ENCODE measurements at places on chromosomes 11 and 22.
A peak's percentile ranks its signal among the peaks of the same experiment; 100 is the strongest.

DNA sequence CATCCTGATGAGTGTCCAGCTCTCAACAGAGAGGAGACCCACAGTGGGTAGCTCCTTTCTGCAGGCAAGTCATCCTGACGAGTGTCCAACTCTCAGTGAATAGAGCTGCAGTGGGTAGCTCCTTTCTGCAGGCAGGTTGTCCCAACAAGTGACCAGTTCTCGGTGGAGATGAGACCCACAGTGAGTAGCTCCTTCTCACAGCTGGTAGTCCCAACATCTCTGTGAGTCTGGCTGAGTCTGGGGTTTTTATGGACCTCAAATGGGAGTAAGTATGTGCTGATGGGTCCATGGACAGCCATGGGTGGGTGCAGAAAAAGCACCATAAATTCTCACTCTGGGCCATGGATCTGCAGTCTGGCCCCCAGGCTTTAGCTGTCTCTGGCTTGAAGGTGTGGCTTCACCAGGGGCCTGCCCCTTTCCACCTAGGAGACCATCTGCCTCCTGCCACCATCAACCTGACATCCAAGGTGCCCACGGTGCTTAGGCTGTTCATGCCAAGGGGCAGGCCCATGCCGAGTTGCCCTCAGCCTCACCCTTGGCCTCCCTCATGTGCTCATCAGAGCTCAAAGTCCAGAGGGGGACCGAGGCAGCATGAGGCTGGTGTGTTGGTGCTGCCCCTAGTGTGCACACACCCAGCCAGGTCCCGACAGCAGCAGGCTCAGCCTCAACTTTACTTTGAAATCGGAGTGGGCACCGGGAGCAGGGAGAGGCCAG, 15.3 kb downstream of the NPAT start:
- no peak for DNase-seq

DNA sequence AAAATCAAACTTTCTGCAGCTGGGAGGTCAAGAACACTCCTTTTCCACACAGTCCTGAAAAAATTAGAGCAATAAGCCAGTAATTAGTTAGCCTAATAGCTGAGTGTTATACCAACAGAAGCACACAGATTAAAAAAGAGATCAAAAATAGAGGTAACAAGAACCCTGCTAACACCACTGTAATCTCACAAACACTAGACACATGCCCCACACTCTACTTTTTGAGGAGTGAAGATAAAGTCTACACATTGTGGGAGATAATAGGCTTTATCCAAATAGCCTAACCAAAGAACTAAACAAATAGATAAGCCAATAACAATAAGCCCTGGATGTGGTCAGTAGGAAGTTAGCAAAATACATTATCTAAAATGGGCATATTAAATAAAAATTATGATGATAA, 372.7 kb upstream of the ANO5 start:
- DNase-seq, result no peak

DNA sequence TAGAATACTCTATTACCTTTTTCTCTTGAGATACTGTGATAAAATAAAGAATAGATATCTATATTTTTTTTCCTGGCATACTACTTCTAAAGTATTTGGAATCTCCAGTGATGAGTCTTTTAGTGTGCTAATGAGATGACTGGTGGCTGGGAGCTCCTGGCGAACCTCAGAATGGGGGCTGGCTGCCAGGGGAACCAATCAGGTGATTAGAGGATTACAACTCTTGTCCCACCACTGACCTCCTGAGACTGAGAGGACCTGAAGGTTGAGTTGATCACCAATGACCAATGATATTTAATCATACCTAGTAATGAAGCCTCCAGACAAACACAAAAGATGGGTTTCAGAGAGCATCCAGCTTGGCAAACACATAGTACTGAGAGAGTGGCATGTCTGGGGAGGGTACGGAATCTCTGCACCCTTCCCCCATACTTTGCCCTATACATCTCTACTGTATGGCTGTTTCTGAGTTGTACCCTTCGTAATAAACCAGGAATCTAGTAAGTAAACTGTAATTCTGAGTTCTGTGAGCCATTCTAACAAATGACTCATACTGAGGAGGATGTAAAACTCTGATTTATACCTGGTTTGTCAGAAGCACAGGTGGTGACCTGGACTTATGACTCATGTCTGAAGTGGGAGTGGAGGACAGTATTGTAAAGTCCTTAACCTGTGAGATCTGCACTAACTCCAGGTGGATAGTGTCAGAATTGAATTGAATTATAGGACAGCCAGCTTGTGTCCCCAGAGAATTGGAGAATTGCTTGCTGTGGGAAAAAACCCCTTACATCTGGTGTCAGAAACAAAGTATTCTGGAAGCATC, 325.3 kb upstream of the LRRC4C start:
- DNase-seq, result no peak

- no peak for DNase-seq
Measured at GRCh38 chr22:20904008-20904979, 12.9 kb upstream of the CRKL start.

- DNase-seq, result no peak
Measured at GRCh38 chr11:121890946-121891515, 225.0 kb downstream of the BLID start.

DNA sequence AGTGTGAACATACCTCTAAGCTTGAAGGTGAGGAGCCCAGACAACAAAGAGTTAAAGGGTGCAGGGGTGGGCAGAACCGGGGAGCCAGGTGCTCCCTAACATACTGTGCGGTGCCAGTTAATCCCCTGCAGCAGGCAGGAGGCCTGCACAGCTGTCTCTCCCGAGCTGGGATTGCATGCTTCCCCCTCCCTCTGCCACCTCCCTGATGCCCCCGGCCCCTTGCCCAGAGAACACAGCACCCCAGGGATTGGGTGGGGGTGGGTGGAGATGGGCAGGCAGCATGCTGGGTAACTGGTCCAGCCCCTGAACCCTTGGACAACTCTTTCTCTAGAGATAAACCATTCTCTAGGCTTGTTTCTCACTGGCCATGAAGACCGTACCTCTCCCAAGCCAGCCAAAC, 67.7 kb upstream of the MYOD1 start:
- DNase-seq, result no peak

GRCh38 chr22:24422102-24422665, 5.2 kb upstream of the ADORA2A start:
- no peak for DNase-seq

- no peak for DNase-seq
Measured at GRCh38 chr11:61916737-61917333, 531 bp downstream of the RAB3IL1 start.

- DNase-seq, result no peak
Measured at GRCh38 chr11:46063138-46063537, 58.1 kb downstream of the PHF21A start.

- DNase-seq, result no peak
Measured at GRCh38 chr11:11845071-11845470, 3.3 kb downstream of the USP47 start.

- no peak for DNase-seq
Measured at GRCh38 chr11:118878163-118878563, 5.5 kb upstream of the CXCR5 start.

GRCh38 chr11:28343304-28344233, 235.4 kb downstream of the METTL15 start:
- no peak for DNase-seq

GRCh38 chr11:76825726-76826396, 34.9 kb upstream of the ACER3 start:
- no peak for DNase-seq

DNA sequence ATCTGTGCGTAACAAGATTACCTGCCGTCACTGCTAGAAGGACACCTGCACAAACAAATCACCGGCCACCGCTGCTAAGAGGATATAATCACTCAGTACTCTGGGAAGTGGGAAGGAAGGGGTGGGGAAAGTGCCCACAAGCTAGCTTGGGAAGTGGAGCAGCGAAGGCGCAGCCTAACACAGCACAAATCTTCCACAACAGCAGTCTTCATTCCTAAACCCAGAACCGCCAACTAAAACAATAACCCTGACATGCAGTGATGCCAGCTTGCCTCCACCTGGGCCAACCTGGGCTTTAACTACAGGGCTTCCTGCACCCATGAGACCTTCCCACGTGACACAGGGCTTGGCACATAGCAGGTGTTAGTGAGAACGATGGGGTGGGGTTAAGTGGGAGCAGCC, 5.1 kb downstream of the DGCR2 start:
- DNase-seq, result no peak

- DNase-seq, result no peak
Measured at GRCh38 chr11:45809456-45810395, 4.8 kb downstream of the SLC35C1 start.

- no peak for DNase-seq
Measured at GRCh38 chr11:36288442-36289225, 590 bp downstream of the COMMD9 start.

- no peak for DNase-seq
Measured at GRCh38 chr22:50687829-50688228, 15.2 kb downstream of the SHANK3 start.

DNA sequence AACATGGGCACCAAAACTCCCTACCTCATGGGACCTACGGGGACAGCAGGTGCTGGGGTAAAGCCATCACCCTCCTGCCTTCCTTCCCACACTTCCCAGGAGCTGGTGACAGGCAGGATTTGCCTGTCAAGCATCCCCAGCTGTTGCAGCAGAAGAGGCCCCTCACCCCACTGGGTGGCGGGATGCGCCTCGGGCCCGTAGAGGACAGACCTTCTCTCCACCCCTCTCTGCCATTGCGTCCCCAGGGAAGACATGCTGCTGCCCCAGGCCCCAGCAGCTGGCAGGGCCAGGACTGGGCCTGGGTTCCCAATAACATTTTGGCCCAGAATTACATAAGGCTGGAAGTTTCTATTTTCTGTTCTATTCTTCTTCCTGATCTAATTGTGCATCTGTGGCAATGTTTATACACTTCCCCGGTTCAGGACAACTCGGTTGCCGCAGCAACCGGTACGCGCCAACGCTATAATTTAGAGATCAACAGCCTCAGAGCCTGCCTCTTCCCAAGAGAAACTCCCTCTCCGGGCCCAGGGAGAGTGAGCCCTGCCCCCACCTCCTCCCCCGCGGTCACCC, 25.4 kb downstream of the KCNJ4 start:
- DNase-seq, result no peak

DNA sequence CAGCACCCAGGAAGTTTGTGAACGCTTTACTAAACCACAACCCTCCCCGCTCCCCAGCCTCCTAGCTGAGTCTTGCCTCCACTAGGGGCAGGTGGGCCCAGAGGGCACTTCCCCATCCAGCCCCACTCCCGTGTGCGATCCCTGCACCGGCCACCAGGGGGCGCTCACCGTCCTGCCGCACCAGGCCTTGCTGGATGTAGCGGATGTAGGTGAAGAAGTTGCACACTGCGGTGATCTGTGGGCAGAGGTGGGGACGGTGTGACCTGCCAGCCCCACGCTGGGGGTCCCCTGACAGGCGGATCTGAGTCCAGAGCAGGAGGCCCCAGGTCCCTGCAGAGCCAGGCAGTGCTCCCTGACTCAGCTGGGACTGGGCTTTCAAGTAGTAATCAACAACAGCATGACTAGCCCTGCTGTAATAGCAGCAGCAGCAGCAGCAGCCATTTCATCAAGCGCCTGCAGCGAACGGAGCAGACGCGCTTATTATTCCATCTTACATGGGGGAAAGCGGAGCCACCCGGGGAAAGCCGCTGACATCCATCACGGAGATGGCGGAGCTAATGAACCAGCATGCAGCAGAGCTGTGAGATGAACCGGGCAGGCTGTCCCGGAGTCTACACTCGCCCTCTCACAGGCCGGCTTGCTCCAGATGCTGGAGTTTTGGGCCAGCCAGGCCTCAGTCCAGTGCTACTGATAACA, 7.9 kb upstream of the FADS3 start:
- DNase-seq, result peak; percentile 89

DNA sequence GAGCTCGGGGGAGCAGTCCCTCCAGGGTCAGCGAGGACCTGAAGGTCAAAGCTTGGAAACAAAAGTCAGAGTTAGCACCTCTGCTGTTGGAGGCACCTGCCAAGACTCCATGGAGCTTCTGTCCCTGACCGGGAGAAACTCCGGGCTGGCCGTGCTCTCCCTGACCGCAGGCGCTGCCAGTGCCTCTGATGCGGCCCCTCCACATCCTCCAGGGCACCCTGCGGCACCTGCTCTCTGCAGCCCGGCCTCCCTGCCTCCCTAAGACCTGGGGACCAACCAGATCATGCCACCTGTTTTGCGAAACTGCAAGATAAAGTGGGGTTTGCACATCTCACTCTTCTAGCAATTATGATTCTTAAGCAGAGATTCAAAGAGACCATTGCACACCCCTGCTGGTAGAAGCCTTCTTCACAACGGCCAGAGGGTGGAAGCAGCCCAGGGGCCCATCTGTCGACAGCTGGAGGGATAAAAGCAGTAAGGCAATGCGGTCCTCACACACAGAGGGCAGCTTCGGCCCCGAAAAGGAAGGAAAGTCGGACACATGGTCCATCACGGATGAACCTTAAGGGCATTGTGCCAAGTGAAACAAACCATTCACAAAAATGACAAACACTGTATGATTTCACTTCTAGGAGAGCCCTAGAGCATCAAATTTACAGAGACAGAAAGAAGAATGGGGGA, 477.1 kb downstream of the BRD1 start:
- DNase-seq, result no peak

- DNase-seq, result no peak
Measured at GRCh38 chr11:17371614-17372013, 16.8 kb downstream of the KCNJ11 start.

- DNase-seq, result no peak
Measured at GRCh38 chr11:63909591-63910506, 7.1 kb downstream of the RCOR2 start.

GRCh38 chr11:34343153-34343552, 14.7 kb downstream of the ABTB2 start:
- no peak for DNase-seq

GRCh38 chr22:19606332-19607191, 82.4 kb upstream of the CLDN5 start:
- DNase-seq, result no peak

DNA sequence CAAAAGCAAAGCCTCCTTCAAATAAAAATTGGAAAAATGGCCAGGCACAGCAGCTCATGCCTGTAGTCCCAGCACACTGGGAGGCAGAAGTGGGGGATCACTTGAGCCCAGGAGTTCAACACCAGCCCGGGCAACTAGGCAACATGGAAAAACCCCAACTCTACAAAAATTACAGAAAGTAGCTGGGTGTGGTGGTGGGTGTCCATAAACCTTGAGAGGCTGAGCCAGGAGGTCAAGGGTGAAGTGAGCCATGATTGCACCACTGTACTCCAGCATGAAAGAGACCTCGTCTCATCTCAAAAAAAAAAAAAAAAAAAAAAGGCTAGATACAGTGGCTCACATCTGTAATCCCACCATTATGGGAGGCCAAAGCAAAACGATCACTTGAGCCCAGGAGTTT, 22.3 kb downstream of the DDX6 start:
- DNase-seq, result no peak

DNA sequence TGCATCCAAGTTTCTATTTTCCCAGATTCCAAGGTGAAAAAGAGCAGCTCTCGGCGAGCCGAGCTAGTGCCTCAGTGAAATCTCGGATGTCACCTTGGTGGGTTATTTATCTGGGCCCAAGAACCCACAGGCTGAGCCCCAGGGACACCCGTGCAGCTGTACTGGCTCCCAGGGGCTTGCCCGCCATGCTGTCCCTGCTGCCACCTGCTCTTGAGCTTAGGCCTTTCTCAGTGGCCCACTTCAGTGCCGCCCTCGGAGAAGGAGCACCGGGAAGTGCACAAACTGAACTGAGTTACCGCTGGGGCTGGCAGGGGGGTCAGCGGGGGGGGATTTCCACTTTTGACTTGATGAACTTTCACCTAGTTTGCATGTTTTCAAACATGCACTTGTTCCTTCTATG, 27.9 kb downstream of the CPT1A start:
- no peak for DNase-seq

GRCh38 chr11:29484548-29484947, 532.3 kb downstream of the KCNA4 start:
- DNase-seq, result no peak

- no peak for DNase-seq
Measured at GRCh38 chr11:37948258-37948657, 1350.2 kb upstream of the RAG2 start.

Data from activated T-helper 9 cell treated with anti-CD3 and anti-CD28 coated beads, Interleukin-2, amount 50 U/mL, for 16 hours (primary cell).